ENCODE measurements at places on chromosomes 4 and X.

DNA sequence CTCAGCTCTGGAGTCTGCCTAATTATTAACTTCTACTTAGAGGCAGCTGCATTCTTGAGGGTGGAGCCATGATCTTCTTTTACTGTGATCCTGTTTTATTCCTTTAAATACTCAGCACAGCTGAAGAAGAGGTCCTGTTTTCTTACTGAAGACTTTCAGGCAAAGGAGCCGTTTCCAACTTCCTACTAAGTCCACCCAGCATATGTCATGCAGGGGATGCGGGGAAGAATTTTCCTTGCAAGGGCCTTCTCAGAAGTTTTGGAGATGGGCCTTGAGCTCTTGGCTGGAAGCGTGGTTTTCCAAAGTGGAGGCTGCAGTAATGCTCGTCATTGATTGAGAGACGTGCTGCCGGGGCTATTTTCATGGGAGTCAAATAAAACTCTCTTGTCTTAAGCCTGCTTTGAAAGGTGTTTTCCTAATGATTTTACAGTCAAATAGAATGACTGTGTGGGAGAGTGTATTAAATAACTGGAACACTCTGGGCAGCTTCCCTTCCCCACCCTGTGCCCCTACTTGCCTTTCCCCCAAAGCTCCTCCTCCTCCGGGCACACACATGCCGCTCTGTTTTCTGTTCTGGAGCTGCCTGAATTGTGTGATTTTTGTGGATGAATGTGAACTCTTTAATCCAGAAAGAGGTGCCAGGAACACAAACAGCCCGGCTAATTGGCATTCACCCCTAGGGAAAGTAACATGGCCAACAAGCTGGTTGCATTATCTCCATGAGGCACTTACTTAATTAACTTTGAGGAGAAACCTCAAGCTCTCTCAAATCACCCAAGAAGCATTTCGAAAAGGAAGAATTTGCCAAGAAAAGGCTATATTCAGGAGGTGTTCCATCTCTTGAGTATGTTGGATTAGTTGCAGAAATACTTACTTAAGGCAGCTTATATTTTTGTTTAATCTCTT lies 28.1 kb downstream of the FGF2 start:
- DNase-seq, result no peak

GRCh38 chr4:2946812-2947600 lies 16.2 kb downstream of the NOP14 start:
- peak; percentile 69 for DNase-seq

GRCh38 chrX:30577362-30577991 lies at the start of gene TASL:
Gene TASL, minus strand, starts transcription at chrX:30577766. Its CDS starts 17,411 bp downstream, at chrX:30560355.
- no peak for DNase-seq

- no peak for DNase-seq
These were observed 6.4 kb upstream of the SCML2 start for GRCh38 chrX:18360867-18361266.

DNA sequence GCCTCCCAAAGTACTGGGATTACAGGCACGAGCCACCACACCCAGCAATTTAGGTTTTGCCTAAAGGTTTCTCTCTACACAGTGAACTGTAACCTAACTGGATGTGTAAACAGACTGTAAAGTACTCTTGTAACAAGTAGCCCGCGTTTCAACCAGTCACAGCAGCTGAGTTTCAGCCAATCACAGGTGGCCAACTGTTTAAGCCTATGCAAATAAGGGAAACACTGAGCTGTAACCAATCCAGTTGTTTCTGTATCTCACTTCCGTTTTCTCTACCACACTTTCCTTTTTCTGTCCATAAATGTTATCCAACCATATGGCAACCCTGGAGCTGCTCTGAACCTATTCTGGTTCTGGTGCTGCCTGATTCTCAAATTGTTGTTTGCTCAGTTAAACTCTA lies 59.9 kb downstream of the DIPK2B start:
- DNase-seq, result no peak
